ENCODE measurements at places on chromosomes 12 and 14.
A peak's percentile ranks its signal among the peaks of the same experiment; 100 is the strongest.

- peaks cover 14% of the 10 kb centered on the region for H3K4me1 ChIP-seq
- peaks cover 23% of the 10 kb centered on the region for H3K27me3 ChIP-seq
- DNase-seq: no peak
- H3K27ac ChIP-seq: no peak overlapping the region
- peaks cover 8% of the 10 kb centered on the region for H3K36me3 ChIP-seq
Observed at GRCh38 chr12:53694756-53695151, 18.9 kb upstream of the ATP5MC2 start.

DNA sequence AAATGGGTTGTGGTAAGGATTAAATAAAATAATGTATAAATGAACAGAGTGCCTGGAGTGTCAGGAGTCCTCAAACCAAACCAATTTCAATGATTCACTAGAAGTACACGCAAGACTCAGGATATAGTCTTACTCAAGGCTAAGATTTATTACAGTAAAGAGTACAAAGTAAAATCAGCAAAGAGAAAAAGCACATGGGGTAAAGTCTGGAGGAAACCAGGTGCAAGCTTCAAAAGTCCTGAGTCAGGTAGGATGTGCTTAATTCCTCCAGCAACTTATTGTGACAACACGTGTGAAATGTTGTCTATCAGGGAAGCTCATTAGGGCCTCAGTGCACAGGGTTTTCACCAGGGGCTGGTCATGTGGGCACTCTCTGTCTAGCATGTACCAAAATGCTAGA lies 105.8 kb upstream of the NAP1L1 start:
- H3K27me3 ChIP-seq: no peaks in the 10 kb centered on the region
- H3K4me1 ChIP-seq: no peaks in the 10 kb centered on the region
- DNase-seq: no peak

DNA sequence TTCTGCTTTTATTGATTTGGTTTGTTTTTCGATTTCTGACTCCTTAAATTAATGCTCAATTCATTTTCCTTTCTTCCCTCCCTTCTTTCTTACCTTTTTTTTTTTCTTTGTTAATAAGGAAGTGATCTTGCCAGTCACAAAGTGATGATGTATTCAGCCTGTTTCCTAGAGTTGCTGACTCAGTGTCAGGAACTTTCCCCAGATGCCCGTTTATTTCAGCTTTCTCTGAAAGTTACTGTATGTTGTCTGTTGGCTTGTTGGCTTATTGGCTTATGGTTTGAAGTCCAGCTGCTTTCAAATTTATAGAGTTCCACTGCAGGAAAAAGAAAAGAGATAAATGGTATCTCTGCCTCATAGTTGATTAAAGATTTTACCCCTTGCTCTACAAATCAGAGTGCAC lies 12.4 kb upstream of the SLC6A15 start:
- no peak overlapping the region for H3K27ac ChIP-seq
- no peaks in the 10 kb centered on the region for H3K27me3 ChIP-seq
- H3K4me3 ChIP-seq: no peak overlapping the region
- no peaks in the 10 kb centered on the region for H3K36me3 ChIP-seq

GRCh38 chr14:56899829-56900228 lies 89.5 kb upstream of the OTX2 start:
- H3K27ac ChIP-seq: no peak overlapping the region
- peaks cover 9% of the 10 kb centered on the region for H3K4me1 ChIP-seq
- no peak for DNase-seq
- peaks cover 1% of the 10 kb centered on the region for H3K27me3 ChIP-seq
- H3K4me3 ChIP-seq: no peak overlapping the region

DNA sequence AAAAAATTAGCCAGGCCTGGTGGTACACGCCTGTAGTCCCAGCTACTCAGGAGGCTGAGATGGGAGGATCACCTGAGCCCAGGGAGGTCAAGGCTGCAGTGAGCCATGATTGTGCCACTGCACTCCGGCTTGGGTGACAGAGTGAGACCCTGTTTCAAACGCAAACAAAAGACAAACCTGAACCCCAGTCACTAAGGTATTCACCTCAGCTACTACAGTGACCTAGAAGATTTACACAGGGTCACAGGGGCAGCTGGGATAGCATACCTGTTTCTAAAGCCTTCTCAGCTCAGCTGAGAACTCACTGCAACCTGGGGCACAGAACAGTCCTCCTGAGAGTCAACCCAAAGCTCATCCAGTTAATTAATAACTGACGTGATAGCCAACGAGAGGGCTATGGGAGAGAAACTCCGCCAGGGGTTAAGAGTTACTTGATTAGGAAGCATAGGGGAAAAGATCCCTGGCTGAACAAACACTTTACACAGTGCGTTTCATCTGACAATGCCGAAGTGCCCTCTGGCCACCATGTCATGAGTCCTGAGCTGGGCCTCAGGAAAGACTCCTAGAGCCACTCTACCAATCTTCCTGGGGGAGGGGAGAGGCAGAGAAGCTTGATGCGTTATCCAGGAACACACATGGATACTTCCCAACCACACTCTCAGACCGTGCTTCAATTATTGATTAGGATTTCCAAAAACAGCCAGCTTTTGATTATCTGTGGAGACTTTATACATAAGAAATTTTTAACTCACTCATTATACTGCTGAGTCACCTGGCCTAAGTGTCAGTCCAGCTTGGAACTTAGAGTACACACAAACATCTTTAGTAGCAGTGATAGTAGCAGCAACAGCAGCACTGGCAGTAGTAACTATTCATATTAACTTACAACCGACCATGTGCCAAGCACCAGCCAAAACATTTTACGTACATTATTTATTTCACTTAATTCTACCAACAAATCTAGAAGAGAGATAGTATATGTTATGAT lies 48.2 kb downstream of the FOXN3 start:
- H3K4me1 ChIP-seq: peaks cover 41% of the 10 kb centered on the region
- H3K27ac ChIP-seq: peak overlapping the region; percentile 30
- no peak overlapping the region for H3K4me3 ChIP-seq
- H3K36me3 ChIP-seq: peaks cover 8% of the 10 kb centered on the region
- H3K27me3 ChIP-seq: peaks cover 9% of the 10 kb centered on the region

DNA sequence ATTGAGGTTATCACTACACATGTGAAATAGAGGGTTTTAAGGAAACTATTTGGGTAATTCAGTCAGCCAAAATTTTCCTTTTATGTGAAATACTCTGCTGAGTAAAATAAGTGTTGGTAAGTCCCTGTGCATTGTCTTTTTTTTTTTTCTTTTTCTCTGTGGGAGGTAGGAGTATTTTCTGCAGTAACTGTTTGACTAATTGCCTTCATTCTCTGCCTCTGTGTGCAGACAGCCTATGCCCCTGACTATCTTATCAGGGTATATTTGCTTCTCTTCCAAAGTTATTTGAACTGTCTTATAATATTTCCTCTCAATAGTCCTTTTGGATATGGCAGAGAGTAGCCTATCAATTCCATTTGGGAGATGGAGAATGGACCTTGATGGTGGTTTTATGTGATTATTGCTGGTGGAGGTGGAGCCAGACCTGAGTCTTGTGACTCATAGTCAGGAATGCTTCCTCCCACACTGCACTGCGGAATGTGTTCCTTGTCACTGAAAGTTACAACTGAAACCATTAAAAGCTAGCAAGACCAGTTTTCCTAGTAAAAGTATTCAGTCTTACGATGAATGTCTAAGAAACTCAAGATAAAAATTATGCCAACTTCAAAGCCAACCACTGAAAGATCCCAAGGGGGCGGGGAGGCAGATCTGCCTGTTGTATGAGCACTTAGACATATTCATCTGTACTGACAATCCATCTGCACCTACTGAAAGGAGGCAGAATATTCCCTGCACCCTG lies 40.9 kb upstream of the STXBP6 start:
- H3K27ac ChIP-seq: no peak overlapping the region
- H3K36me3 ChIP-seq: no peaks in the 10 kb centered on the region

Data from endothelial cell (in vitro differentiated cells).